ENCODE measurements at places on chromosomes 6 and 20. TPM values are rescaled to one million over a fixed set of nuclear protein-coding genes. Genes with fewer than 3 reads are reported as not detected.
A peak's percentile ranks its signal among the peaks of the same experiment; 100 is the strongest.

GRCh38 chr20:6075428-6076219 is 21.8 kb upstream of the LRRN4 start:
- peak; percentile 75 for DNase-seq

DNA sequence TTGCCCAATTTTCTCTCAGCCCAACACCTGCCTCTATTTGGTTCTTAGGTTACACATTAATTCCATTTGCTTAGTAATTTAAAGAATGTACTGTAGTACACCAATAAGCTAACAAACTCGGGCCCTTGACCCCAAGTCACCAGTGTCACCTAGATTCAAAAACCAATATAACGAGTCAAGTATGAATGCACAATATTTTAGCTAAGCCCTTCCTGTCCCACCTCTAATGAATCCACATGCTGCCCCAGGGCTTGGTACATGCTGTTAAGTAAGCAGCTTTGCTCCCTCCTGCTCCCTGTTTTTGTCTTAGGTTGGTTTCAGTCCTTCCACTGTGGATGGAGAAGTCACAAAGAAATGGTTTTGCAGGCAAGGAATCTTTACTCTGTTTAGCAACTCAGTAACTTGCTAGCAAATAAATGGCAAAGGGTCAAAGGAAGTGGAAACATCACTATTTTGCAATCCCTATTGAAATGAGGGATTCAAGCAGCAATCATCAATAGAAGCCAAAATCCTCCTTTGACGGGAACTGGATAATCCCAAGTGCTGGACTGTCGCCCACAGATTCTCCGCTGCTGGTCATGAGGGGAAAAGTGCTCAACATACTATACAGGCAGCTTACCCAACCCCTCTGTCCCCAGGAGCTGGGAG is 5.0 kb upstream of the MPC1 start:
- no peak for DNase-seq

GRCh38 chr20:20795119-20795518 is 82.7 kb upstream of the RALGAPA2 start:
- DNase-seq = no peak

- no peak for DNase-seq
Measured at GRCh38 chr6:159462431-159462830, 230.6 kb downstream of the SOD2 start.

GRCh38 chr6:12170351-12171092 is 119.6 kb upstream of the EDN1 start:
- DNase-seq = no peak

DNA sequence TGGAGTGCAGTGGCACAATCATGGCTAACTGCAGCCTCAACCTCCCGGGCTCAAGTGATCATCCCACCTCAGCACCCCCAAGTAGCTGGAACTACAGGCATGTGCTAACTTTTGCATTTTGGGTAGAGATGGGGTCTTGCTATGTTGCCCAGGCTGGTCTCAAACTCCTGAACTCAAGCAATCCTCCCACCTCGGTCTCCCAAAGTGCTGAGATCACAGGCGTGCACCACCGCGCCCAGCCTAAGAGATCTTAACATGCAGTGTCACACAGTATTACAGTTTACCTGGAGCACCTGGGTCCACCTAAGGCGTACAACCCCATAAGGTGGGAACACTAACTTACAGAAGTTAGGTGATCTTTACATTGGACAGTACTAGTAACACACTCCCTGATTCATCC is 29.5 kb downstream of the TMEM242 start:
- no peak for DNase-seq

- DNase-seq = no peak
Measured at GRCh38 chr6:41578217-41579087, 32.3 kb downstream of the FOXP4 start.

DNA sequence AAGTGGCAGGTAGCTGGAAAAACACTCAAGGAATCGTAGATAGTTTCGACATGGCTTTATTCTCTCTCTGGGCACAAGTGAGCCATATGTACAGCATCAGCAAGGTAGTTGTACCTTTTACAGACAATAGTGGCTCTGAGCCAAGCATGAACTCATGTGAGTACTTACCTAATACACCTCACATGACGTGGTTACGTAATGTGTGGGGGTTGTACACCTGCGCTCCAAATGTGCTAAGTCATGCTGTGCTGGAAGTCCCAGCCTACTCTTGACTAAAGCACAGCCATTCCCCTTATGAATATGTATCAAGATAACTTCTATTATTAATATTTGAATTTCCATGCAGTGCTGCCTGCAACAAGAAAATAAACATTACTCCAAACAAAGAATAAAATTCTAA is 78.8 kb upstream of the HMGN3 start:
- DNase-seq = no peak

- DNase-seq = peak; percentile 83
Measured at GRCh38 chr6:30102970-30103871, 9.7 kb downstream of the TRIM31 start.

DNA sequence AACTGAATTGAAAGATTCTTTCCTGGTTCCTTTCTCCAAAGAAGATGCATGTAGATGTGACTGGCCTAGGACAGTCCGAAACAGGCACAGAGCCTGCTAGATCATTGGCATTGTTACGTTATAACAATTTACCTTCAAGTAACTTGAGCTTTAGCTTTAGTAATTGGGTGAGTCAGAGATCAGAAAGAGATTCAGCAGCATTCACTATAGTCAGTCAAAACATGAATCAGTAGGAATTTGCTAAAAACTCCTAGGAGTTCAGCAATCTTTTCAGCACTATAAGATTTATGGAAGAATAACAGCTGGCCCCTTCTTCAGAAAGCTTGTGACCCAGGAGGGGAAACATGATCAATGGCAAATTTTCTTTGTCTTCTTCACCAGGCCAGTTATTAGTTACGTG is 281.7 kb upstream of the PRDM1 start:
- no peak for DNase-seq

- peak; percentile 83 for DNase-seq
Measured at GRCh38 chr6:75748743-75749538, at the start of gene MYO6. MYO6 (plus strand) TSS chr6:75749239; CDS start chr6:75817548, 68,309 bp downstream.

DNA sequence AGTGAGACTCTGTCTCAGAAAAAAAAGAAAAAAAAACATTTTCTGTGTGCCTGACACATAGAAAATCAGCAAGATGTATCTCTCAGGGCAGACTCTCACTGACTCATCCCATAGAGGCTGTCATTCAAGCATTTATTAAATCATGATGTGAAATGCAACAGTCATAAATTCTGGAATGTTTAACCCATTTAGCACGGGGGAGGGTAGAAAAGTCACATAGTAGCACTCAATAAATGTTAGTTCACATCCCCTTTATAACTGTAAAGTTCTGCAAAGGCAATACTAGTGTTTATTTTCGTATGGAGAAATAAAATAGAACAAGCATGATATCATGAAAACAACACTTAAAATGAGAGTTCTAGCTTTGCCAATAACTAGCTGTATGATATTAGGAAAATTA is 15.5 kb upstream of the CARMIL1 start:
- peak; percentile 28 for DNase-seq

- DNase-seq = no peak
Measured at GRCh38 chr6:151822252-151823111, 15.0 kb downstream of the ESR1 start.

- DNase-seq = no peak
Measured at GRCh38 chr6:120010075-120010474, 660.5 kb upstream of the MAN1A1 start.

GRCh38 chr6:165799391-165800153 is 136.5 kb upstream of the PDE10A start:
- peak; percentile 58 for DNase-seq

DNA sequence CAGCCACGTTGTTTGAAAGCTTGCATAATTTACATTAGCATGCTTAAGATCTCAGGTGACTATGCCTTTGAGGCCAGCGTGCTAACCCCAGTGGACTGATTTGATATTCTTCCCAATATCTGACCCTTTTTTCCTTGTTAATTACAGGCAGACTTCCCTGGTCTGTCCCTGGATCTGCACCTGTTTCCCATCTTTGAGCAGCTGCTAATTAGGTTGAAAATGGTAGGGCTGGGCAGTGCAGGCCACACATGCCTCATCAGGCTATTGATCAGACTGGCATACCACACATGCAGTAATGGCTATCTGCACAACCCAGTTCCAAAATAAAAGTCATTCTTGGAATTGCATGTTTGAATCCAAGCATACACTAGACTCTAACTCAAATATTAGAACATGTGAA is 164.3 kb upstream of the TFAP2D start:
- no peak for DNase-seq

GRCh38 chr6:104940893-104941728 is 15.8 kb upstream of the LIN28B start:
- no peak for DNase-seq

The BHLHE23 gene
- not detected for polyA plus RNA-seq

The ISM1 gene
- 1.1 TPM for polyA plus RNA-seq

The HFE gene
- 5.9 TPM for polyA plus RNA-seq

The ADAM33 gene
- polyA plus RNA-seq = 61.5 TPM

The CD93 gene
- polyA plus RNA-seq = 66.7 TPM

The RIN2 gene
- polyA plus RNA-seq = 32.0 TPM

Measured in hindlimb muscle (tissue), 1 donor.